ENCODE measurements at places on chromosomes 2 and 18.

DNA sequence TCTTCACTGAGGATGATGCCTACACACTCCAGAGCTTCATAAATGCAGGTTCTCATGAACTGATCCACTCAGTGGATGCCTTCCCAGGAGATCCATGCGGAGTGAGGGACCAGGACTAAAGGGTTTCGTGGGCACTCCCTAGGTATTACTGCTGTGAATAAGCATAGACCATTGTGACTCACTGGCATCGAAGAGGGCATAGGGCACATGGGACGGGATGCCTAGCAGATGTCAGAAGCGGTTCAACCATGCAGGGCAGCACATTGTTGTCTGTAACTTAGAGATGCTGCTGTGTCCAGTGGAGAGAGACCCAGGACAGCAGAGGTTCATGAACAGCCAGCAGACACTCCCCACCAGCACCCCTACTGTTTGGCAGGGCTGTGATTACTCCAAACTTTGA is 17.2 kb downstream of the GKN2 start:
- no peak for DNase-seq

DNA sequence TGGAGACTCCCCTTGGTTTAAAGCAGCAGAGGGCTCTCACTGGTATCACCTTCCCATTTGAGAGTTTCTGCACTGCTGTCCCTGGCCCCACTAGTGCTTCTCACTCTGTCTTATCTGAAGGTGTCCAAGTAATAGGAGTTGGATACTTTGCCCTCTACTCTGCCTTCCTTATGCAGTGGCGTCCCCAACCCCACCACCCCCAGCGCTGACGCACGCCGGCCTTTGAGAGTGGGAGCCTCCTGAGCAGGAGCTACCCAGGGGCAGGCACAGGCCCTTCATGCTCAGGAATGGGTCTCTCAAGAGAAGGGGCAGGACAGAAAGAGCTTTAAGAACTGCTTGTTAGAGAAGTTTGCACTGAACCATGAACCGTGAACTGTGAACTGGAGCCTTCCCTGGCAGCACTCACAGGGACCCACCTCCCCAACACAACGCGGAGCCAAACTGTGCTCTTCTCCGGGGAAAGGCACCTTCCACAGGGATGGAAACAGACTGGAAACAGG is 3.3 kb downstream of the CIB4 start:
- DNase-seq = no peak

DNA sequence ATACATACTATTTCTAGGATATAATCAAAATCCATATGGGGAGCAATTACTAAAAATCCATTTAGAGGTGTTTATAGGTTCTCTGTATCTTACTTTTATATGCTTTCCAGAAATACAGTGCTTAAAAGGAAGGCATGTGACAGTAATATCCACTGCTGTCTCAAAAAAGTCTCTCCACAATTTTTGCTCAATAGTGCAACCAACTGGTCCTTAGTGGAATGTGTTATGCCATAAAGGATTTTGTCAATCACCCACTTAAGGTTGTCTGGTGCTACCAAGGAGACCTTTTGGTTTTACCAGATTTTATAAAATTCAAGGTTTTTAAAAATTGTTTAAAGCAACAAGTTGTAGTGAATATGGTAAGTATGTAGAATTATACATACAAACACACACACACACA is 328.5 kb upstream of the DSEL start:
- no peak for DNase-seq

- DNase-seq = no peak
Measured at GRCh38 chr2:161400076-161400475, 16.0 kb upstream of the TBR1 start.

GRCh38 chr2:240604291-240604938 is 17.9 kb downstream of the CAPN10 start:
- DNase-seq = no peak

- no peak for DNase-seq
Measured at GRCh38 chr2:100222844-100223243, 80.5 kb upstream of the AFF3 start.

All from activated T-helper 1 cell treated with anti-CD3 and anti-CD28 coated beads, Interleukin-2, amount 50 U/mL, for 16 hours (primary cell).